ENCODE measurements at places on chromosomes 7 and 10.

DNA sequence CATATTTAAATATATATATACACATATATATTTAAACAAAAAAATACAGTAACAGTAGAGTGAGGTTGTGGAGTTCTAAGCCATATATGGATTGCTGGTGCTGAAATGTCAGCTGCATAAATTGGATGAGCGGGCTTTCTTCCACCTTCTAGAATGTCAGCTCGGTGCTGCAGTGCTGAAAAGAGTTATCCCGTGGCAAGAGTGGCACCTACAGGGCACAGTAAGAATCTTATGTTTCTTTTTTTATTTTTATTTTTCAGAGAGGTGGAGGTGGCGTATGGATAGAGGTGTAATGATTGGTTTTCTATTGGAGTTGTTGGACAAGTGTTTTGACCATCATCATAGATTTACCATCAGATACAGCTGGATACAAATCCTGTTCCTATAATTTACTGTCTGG lies 86.2 kb upstream of the DYNC1I1 start:
- no peak for DNase-seq

GRCh38 chr7:128831994-128832879 lies 2.0 kb downstream of the FLNC start:
- no peak for DNase-seq

DNA sequence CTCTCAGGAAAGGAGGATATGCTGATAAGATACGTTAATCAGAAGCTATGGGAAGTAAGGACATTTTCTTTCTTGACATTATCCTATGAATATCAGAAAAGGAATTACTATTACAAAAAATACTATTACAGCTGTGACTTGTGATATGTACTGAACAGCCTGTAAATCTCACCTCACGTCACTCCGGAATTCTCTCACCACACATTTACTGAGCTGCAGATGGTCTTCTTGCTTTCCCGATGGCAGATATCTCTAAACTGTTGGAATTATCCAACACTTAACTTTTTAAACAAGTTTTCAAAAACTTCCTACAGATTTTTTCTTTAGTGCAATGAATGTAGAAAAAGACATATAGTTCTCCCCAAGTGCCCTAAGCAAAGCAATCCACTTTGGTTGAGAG lies 313.4 kb downstream of the GPR37 start:
- no peak for DNase-seq

DNA sequence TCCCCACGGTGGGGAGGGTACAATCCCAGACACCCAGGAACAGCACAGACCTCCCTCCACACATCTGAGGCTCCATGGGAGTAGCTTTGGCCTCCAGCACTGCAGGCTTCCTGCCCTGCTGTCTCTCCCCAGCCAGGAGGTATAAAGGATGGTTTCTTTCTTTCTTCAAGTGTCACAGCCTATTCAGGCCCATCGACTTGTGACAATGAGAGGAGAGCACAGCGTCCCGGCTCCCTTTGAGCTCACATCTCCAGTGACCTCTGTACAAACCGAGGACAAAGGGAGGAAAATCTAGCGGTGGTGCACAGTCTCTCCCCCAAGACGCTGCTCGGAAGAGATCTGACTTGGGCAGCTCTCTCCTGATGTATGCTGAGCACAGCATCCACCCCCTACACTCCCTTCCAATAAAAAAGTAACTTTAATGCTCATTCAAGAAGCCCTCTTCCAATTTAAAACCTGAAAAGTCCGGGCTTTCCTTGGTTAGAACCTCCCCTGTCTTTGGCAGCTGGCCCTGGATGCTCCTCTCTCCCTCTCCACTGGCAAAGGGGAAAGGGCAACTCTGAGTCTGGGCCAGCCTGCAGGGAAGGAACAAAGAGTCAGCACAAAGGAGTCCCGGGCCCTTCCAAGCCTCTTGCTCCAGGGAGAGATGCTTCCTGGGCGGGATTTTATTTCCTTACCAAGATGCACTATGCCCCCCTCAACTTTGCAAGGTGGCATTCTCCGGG lies 18.0 kb downstream of the CHST15 start:
- DNase-seq, result no peak

DNA sequence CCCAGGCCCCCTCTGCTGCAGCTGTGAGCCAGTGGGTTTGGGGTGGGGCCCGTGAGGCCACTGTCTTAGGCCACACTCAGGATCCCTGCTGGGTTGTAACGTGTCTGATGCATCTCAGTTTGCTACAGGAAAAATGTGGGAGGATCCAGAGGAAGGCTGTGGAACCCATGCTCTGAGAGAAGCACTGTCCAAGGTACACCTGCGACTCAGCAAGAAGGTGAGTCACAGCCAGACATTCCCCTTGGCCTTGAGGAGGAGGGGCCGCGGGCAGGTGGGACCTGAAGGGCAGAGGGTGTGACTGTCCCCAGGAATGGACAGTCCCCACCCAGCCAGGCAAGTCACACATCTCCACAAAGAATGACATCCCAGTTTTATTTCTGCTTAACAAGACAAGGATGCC lies 27.8 kb upstream of the C10orf120 start:
- no peak for DNase-seq

GRCh38 chr10:7374795-7375194 lies 36.0 kb downstream of the SFMBT2 start:
- DNase-seq, result no peak

- DNase-seq, result no peak
Measured at GRCh38 chr10:84395581-84395980, 67.2 kb downstream of the CCSER2 start.

- no peak for DNase-seq
Measured at GRCh38 chr7:108454674-108455550, 1.3 kb downstream of the NRCAM start.

DNA sequence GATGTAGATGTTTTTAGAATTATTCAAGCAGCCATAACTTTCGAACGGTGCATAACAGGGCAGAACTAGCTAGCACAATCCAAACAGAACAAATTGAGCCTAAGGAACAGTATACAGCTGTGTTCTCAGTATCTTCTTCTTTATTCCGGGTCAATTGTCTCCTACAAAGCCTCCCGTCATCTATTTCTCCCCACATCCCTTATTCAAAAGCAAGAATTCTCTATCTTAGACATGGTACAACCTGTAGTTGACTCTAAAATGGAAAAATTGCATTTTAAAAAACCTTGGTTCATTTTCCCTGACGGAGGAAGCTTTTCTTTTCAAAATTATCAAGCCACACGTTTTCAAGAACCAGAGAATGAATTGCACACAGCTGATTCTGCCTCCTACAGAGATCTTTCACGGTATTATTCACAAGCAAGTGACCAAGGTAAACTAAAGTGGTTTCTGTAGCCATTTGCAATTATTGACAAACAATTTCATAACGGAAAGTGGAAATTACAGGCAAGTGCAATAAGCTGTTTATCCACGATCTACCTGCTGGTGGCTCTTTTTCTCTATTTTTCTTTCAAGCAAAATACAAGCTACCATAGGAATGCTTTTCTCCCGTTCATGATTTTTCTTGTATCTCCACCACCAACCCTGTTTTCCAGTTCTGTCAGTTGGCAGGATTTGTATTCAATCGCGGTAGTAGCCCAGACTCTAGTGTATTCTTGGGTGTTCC lies 2.3 kb downstream of the GRM8 start:
- DNase-seq, result no peak

DNA sequence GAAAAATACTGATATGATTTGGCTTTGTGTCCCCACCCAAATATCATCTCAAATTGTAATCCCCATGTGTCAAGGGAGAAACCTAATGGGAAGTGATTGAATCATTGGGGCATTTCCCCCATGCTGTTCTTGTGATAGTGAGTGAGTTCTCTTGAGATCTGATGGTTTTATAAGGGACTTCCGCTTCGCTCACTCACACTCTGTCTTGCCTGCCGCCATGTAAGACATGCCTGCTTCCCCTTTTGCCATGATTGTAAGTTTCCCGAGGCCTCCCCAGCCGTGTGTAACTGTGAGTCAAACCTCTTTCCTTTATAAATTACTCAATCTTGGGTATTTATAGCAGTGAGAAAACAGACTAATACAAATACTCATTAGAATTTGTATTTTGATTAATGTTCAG lies 5.1 kb upstream of the MRPS17 start:
- DNase-seq, result no peak

DNA sequence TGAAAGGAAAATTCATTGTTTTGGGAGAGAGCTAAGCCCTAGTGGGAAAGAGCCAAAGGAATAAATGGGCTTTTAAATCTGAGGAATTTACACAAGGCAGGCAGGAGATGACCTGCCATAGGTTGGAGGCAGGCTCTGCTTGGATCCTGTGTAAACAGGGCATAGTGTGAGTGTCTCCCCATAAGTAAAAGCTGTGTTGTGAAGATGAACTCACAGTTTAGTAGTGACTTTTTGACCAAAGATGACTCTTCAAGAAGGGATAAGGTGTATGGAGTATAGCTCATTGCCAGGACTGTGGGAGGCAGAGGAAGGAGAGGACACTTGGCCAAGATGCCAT lies 63.2 kb downstream of the KAT6B start:
- DNase-seq, result no peak

GRCh38 chr7:81333004-81333403 lies 414.2 kb upstream of the SEMA3C start:
- DNase-seq, result no peak

- DNase-seq, result no peak
Measured at GRCh38 chr7:150996376-150997074, 5.7 kb downstream of the NOS3 start.

All from NCI-H187 treated with DMSO at 0.1 percent for 48 hours (cell line).